ENCODE measurements at places on chromosomes 1 and 21. TPM values are rescaled to one million over a fixed set of nuclear protein-coding genes. Genes with fewer than 3 reads are reported as not detected.

The PCNX2 gene
- polyA plus RNA-seq: 4.2 TPM

The ITLN1 gene
- not detected for polyA plus RNA-seq

The GNG12 gene
- 49.3 TPM for polyA plus RNA-seq

DNA sequence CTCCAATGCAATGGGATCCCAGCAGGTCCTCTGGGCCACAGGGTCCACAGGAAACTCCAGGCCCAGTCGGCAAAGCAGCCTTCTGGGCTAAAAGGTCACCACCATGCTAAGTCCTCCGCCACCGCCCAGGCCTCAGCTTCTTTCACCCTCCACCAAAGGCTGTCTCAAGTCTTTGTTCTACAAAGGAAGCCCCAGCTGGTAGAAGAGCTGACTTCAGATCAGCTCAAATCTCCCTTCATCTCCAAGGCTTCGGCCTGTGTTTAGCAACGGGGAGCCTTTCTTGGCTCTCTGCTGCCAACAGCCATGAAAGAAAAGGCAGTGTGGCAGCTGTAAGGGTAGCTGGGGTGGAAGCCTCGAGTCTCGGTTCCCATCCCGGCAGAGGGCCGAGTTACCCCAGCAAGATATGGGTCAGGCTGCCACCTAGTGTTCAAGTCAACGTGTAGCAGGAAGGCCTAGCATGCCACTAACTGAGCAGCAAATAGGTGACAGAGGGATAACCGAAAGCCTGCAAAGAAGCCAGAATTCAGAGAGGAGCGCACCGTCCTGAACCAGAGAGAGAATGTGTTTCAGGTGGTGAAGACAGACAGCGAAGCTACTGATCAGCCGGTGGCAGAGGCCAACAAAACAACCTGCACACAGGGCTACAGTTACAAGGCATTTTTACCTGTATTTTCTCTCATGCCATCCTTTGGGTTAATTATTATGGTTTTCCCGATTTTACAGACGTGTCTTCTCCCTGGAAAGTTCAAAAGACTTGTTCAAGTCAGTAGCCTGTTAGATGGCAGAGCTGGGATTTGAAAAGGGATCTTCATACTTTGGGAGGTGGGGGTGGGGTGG is 26.8 kb upstream of the CRNN start:
- DNase-seq: peak; percentile 52

DNA sequence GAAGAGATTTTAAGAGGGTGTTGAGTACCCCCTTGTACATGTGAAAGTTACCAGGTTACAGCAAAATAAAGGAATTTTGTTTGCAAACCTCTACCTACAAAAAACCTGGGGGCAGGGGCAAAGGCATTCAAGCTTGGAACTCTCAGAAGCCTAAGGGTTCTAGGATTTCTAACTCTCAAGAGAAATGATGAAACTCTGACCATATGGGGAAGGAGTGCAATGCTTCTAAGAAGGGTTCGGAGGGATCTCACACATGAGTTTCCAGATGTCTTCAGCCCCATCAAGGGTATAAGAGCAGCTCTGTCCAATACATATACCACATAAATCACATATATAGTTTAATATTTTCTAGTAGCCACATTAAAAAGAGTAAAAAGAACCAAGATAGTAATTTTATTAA is 7.3 kb upstream of the FCGR2A start:
- DNase-seq: no peak

DNA sequence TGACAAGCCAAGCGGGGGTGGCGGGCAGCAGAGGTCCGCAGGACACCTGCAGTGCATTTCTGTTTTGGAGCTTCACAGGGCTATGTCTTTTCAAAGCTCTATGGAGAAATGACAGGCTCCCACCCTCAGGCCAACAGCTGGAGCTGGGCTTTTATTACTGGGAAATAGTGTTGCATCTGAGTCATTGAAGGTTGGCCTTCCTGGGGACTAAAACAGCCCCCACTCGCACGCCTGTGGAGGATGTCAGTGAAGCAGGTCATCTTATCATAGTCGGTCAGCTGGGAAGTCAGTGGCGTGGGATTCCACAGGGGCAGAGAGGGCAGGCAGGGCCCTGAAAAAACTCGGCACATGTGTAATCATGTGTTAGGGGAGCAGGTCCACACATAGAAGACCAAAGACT is 55.3 kb downstream of the NTPCR start:
- DNase-seq: no peak

The NRDC gene
- 155 TPM for polyA plus RNA-seq

GRCh38 chr1:187413405-187414169 is 584.8 kb downstream of the PLA2G4A start:
- DNase-seq: no peak
